ENCODE measurements at places on chromosomes 12 and 14. TPM values are rescaled to one million over a fixed set of nuclear protein-coding genes. Genes with fewer than 3 reads are reported as not detected.

- no peak for DNase-seq
These were observed 3.6 kb downstream of the CMA1 start for GRCh38 chr14:24504425-24504950.

DNA sequence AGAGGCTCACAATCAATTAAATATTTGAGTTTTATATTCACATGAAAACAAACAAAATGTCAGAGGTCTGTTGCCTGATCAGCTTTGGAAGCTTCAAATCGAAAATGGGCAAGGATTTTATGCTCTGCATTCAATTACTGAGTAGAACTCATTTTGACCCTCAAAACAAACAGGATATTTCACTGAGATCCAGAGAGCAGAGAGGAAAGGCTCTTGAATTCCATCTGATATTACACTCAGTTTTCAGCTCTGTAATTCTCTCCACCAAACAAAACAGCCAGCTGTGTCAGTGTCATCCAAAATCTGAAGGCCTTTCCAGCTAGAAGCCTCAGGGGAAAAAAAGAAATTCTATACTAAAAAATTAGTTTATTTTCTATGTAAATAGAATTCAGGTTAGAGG is 128.6 kb upstream of the FLRT2 start:
- DNase-seq, result no peak

GRCh38 chr12:11689591-11690186 is 40.2 kb downstream of the ETV6 start:
- no peak for DNase-seq

BDKRB1 gene
- total RNA-seq, result not detected

C12orf54 gene
- not detected for total RNA-seq

CCER1 gene
- not detected for total RNA-seq

DNA sequence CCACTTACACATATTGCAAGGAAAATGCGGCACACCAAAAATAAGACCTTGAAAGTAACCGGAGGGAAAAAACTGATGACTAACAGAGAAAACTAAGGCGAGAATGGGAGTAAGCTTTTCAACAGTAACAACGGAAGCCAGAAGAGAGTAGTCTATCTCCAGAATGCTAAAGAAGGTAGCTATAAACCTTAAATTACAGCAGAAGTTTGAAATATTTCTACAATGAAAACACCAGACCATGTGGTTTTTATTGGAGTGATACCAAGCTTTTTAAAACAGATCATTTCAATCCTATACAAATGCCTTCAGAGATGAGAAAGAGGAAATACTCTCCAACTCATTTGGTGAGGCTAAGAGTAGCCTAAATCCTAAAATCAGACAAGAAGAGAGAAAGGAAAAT is 209.5 kb downstream of the ANO6 start:
- no peak for DNase-seq

KCNJ8 gene
- total RNA-seq, result not detected

GRCh38 chr14:103825101-103825500 is 22.3 kb downstream of the PPP1R13B start:
- no peak for DNase-seq

DNA sequence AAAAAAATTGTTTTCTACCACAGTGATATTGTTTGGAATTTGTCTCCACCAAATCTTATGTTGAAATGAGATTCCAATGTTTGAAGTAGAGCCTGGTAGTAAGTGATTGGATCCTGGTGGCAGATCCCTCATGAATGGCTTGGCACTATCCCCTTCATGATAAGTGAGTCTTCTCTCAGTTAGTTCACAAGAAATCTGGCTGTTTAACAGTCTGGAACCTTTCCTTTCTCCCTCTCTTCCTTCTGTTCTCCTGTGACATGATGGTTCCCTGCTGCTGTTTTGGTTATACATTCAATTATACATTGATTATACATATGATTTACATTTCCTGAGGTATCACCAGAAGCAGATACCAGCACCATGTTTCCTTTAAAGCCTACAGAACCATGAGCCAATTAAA is 442.2 kb downstream of the SLC6A15 start:
- no peak for DNase-seq

TSPAN19 gene
- total RNA-seq, result not detected

DNA sequence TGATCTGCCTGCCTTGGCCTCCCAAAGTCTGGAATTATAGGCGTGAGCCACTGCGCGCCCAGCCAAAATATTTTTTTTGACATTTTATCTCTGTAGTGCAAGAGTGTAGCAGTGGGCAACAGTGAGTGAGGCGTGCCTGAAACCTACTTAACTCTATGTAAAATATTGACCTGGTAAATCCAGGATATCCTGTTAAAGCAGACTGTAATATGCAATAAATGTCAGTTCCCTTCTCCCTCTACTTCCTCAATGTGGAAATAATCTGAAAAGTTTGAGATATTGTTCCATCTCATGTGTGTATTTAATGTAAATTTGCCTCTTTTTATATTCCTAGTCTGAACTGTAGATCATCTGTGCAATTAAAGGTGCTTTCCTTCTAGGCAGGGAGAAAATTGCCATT is 9.5 kb upstream of the CDK17 start:
- no peak for DNase-seq

GARIN6 gene
- total RNA-seq, result not detected

MYO1A gene
- total RNA-seq, result 4.2 TPM

DIO2 gene
- not detected for total RNA-seq

DNA sequence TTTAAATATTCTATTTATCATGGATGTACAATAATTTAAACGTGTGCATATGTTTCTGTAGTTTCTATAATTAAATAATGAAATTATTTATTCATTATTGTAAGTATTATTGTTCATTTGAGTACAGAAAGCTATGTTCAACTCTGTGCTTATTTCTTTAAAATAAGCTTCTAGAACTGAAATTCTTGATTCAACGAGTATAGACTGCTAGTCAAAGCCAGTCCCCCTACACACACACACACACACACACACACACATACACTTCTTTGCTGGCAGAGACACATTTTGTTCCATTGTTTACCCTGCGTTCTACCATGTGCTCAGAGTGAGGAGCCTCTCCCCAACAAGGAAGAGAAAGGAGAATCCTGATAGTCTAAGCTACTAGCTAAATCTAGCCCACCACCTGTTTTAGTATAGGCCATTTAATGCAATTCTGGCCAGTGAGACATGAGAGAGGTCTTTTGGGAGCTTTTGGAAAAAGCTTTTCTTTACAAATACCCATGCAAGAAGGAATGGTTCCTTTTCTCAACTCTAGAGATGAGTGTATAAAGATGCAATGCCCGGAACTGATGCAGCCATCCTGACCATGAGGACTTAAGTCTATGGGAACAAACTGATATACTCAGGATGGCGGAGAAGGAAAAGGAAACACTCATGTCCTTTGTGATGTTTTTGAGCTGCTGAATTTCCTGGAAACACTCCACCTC is 161.4 kb downstream of the NDUFA12 start:
- no peak for DNase-seq

RILPL1 gene
- total RNA-seq, result 6.0 TPM

NRL gene
- 1.8 TPM for total RNA-seq

- no peak for DNase-seq
These were observed 1150.0 kb downstream of the FSCB start for GRCh38 chr14:43356979-43357545.

DNA sequence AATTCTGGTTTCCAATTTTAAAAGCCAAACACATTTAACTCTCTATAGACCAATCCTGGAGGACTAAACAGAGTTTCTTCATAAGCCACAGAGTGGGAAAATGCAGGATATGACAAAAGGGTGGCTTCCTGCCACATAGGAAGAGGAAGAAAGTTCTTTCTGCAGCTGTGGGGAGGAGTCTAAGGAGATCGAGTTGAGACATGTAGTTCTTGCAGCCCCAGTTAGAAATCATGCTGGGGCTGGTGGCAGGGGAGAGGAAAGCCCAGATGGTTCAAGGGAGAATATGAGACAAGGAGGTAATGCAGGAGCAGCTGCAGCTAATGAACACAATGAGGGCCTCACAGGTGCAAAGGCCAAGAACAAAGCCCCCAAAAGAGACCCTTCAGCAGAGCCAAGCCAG is 85.0 kb upstream of the ARID2 start:
- DNase-seq, result no peak

SPX gene
- total RNA-seq, result 1.1 TPM

DNA sequence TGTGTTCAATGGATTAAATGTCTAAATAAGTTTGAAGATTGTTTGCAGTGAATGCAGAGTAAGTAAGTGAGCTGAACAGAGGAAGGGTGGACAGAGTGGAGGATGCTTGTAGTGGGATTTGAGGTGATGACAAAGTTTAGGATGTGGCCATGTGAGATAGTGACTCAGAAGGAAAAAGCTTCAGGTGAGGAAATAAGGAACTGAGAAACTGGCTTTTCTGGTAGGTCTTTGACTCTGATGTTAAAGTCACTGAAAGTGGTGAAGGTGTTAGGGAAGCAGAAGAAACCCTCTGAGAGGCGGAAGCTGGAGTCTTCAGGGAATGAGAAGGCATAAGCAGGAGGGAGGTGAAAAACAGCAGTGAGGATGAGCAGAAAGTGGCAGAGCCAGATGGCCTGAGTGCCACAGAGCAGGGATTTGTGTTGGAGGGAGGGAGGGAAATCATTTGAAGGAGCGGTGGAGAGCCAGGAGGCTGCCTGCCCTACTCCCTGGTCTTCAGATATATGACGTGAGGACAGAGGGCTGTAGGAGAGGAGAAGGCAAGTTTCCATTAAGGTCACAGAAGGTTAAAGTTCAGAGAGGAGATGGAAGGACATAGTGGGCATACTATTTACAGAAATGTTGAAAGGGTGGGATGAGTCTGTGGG is 24.8 kb downstream of the RGS6 start:
- DNase-seq, result no peak

SERPINA3 gene
- total RNA-seq, result not detected

DNA sequence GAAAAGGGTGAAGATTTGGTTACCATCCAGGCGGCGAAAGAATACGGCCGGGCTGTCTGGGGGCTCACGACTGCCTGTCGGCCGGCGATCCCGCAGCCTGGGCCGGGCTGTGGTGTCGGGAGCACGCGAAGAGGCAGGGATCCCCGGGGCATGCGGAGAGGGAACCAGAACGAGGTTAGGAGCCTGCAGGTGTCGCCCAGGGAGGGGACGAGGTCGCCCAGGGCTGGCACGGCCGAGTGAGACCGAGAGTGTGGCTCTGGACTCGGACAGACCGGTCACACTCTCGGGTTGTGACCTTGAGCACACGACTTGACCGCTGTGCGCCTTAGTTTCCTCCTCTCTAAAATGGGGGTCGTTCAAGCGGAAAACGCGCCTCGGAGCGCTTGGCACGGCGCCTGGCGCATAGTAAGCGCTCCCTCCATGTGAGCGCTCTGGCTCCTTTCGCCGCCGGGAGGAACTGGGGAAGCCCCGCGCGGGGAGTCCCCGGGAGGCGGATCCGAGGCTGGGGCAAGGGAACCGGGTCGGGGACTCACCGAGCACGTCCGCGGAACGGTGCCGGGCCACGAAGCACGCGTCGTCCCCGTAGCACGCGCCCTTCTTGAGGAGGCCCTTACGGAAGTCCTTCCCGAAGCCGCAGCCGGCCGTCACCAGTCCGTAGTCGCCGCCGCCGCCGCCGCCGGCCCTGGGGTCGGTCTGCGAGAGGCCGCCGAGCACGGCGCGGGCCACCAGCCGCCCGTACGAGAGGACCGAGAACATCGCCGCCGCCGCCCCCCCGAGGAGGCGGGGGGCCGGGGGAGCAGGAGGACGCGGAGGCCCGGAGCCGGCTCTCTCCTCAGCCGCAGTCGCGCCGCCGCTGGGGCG is 612 bp downstream of the PPTC7 start:
- peak; percentile 62 for DNase-seq

- DNase-seq, result no peak
These were observed 330.4 kb downstream of the MED13L start for GRCh38 chr12:115946867-115947695.

DNA sequence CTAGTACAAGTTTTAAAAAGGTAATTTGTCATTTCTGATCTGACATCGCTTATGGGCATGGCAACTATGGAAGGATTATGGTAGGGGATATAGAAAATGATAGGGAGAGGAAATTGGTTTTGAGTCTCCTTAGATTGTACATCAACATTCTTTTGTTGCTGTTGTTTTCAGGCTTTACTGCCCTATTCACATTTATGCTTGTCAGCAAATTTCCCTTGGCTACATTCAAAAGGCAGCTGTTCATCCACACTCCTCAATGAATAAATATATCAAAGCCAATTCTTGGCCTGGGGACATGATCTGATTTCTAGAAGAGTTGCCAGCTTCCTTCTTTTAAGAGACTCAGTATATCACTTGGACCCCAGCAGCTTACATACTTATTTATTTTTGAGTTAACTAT is 283.4 kb downstream of the CEP128 start:
- no peak for DNase-seq

- no peak for DNase-seq
These were observed 1.1 kb downstream of the TDG start for GRCh38 chr12:103966736-103967135.

DBX2 gene
- not detected for total RNA-seq

GRCh38 chr14:51562816-51563215 is 88.9 kb upstream of the FRMD6 start:
- DNase-seq, result no peak

Data from activated T-helper 2 cell treated with anti-CD3 and anti-CD28 coated beads, Interferon-gamma antibody, Interleukin-2, Interleukin-4, amounts not matched to agents 10 μg/mL and 5 μg/mL and 100 μg/mL, durations not matched to agents 14 hours and 24 hours and 36 hours (primary cell).